ENCODE measurements at places on chromosomes 5 and 9.

- no peak for DNase-seq
These were observed 15.4 kb upstream of the CERCAM start for GRCh38 chr9:128405077-128405779.

GRCh38 chr9:79670269-79670961 lies 98.7 kb downstream of the TLE4 start:
- DNase-seq = no peak

DNA sequence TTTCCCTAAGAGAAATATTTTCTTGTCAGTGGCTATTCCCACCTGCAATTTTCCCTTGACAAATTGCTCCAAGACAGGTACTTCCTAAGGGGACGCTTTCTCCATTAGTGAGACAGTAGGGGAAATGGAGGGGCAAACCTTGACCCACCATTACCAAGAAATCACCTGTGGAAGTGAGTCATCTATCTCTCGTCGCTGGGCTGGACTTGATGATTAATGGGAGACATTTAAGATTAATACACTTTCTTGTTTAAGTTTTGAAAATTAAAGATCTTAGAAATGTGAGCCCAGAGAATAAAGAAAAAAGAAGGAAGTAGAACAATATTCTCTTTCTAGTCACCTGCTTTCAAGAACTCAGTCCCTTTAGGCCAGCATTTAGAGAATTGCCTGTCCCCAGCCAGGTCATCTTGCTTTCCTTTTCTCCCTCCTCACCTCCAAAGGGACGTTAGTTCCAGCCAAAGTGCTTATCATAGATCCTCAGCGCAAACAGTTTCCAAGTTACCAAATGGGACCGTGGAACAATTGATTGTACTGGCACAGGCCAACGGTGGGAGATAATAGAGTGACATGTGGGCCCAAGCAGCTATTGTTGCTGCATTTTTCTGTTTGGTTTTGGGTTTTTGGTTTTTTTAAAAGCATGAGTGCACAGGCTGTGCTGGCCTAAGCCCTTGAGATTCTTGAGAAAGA lies 284.4 kb downstream of the ENC1 start:
- DNase-seq = no peak

- DNase-seq = no peak
These were observed 2.8 kb upstream of the STOML2 start for GRCh38 chr9:35105571-35106342.

DNA sequence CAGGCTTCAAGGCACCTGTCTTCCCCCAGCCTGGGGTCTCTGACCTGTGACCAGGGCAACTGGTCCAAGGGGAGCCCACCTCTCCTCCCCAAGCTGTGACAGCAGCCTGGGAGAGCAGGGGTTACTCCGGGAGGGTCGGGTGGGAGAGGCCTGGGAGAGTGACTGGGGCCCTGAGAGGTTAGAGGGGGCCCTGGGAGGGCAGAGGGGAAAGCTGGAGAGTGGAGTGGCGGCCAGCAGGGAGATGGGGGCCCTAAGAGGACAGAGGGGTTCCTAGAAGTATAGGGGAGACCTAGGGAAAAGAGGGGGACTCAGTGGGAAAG lies 302 bp downstream of the LCN9 start:
- DNase-seq = no peak

- DNase-seq = no peak
These were observed 25.6 kb downstream of the LYRM7 start for GRCh38 chr5:131196331-131196730.

DNA sequence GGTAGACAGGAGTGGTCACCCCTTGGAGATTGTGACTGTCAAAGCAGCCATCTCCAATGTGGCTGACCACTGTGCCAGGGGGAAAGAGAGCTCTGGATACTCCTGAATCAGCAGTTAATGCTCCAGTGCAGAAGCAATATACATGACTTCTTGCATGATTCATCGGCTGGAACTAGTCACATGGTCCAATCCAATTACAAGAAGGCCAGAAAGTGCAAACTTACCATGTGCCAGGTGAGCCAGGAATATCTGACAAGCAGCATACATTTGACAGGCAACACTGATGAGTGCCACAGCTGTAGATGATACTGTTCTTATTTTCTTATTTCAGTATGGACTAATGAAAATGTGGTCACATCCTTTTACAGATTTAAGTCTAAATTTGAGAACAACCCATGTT lies 440.0 kb upstream of the MPDZ start:
- no peak for DNase-seq

GRCh38 chr9:134344068-134344799 lies 18.0 kb downstream of the RXRA start:
- no peak for DNase-seq

DNA sequence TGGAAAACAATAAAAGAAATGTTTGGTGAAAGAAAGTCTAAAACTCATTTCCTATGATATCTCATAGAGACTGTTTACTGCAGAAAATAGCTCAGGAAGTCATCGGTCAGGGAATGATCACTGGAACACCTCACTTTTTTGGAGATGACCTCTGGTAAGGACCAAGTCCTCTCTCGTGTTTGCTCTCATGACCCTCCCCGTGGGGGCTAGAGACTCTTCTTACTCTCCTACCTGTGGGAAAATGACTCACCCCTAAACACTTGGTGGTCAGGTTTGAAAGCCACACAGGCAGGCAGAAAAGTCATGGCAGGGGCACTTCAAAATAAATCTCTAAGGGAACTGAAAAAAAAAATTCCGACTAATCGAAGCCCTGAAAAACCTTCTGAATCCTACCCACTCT lies 48.2 kb downstream of the FAM240B start:
- no peak for DNase-seq

GRCh38 chr9:129464972-129465833 lies 155.7 kb downstream of the C9orf50 start:
- no peak for DNase-seq

DNA sequence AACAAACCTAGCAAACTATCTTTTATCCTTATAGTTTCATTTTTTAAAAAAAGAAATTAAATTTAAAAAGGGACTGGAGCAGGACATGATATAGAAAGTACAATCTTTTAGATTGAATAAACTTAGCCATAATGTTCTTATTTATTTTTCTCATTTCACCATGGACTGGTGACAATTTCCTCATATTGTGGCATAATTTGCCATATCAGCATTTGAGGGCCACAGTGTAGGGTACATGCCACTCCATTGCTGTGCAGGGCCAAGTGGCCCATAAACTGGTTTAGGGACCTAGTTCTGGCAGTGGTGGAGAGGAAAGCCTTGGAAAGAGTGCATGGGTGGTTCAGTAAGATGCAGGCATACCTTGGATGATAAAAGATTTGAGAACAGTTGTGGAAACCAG lies 232.9 kb upstream of the ELL2 start:
- no peak for DNase-seq

GRCh38 chr5:13357929-13358328 lies 586.6 kb downstream of the DNAH5 start:
- no peak for DNase-seq

GRCh38 chr9:125761676-125762450 lies 14.7 kb downstream of the PBX3 start:
- no peak for DNase-seq

- DNase-seq = no peak
These were observed 50.7 kb upstream of the ARRDC3 start for GRCh38 chr5:91433861-91434260.

DNA sequence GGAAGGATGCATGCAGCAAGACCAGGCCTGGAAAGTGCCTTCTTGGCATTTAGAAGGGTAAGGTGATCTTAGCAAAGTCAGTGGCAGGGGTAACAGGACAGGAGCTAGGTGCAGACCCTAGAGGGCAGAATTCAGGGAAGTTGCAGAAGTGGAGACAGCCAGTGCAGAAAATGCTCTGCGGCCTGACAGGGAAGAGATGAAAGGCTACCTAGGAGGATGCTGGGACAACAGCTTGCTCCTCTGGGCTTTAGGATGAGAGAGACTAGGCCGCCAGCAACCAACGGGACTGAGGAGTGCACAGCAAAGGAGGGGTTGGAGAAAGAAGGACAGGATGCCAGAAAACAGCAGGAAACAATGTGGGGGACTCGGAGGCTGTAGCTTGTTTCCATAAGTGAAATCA lies 219.9 kb downstream of the FSTL4 start:
- DNase-seq = no peak

GRCh38 chr5:15008921-15009320 lies 137.3 kb upstream of the ANKH start:
- DNase-seq = no peak

GRCh38 chr5:68000805-68001204 lies 214.8 kb upstream of the PIK3R1 start:
- DNase-seq = no peak

GRCh38 chr9:90311811-90312210 lies 330.8 kb downstream of the DIRAS2 start:
- DNase-seq = no peak

DNA sequence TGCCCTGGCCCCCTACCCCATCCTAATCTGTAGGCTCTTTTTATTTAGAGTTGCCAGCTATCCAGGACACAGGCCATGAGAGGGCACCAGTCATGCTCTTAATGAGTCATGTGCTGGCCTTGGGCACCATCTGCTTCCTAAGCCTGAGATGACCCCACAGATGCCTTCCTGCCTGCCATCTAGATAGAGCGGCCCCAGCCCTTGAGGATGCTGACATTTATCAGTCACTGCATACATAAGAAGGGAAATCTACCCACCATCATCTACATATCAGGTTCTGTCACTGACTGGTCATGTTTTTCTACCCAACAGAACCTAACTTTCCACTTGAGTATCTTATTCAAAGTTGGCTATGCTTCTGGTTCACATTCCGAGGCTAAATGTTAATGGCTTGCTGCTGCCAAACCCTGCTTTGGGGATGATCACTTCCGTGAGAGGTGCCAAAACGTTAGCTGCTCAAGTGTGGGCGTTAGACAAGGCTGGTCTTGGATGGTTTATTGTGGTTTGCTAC lies 49.9 kb upstream of the TTC23L start:
- DNase-seq = no peak

GRCh38 chr5:76326577-76327302 lies 76.3 kb upstream of the IQGAP2 start:
- peak; percentile 34 for DNase-seq

DNA sequence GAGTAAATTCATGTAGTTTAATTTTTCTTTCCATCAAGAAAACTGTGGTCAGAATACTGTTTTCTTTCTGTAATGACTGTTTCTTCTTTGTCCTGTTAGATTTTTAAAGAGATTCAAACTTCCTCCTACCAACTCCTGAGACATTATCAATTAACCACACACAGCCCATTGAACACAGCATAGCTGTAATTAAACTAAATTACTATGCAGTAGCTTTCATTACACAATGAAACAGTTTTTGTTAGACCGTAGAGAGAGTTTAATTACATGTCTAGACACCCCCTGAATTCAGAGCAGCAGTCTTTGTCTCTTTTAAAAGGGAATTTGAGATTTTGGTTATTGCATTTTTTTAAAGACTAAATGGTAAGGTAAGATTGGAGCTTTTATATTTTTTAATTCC lies 77.5 kb downstream of the STARD4 start:
- DNase-seq = no peak

- DNase-seq = no peak
These were observed 34.2 kb downstream of the MARCHF6 start for GRCh38 chr5:10387690-10388089.

DNA sequence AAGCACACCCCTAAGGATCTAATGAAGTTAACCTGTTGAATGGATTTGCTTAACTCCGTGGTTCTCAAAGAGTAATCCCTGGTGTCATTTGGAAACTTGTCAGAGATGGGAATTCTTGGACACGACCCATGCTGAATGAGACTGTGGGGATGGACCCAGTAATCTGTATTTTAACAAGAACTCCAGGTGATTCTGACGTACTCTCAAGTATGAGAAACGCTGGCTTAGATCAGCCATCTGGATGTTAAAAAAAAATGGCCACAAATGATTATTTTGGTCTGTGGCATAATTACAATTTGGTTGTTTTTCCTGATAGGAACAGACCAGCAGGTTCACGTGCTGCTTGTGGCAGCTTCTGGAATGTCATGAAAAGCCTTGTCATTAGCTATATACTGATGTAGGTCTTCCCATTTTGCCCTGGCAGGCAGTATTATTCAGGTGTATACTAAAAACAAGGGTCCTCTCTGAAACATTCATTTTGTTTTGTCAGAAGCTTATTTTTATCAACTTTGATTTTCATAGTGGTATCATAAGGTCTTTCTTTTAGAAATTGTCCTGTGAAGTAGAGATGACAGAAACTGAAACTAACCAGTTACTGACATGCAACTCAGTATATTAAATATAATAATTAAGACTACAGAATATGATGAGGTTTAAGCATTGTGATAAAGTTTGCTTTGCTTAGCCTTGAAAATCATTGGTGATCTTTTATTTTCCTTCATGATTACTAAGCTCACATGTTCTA lies 15.4 kb downstream of the CPEB4 start:
- no peak for DNase-seq

All from muscle of arm (tissue), 14 donors.